ENCODE measurements at places on chromosomes 5 and 9.

DNA sequence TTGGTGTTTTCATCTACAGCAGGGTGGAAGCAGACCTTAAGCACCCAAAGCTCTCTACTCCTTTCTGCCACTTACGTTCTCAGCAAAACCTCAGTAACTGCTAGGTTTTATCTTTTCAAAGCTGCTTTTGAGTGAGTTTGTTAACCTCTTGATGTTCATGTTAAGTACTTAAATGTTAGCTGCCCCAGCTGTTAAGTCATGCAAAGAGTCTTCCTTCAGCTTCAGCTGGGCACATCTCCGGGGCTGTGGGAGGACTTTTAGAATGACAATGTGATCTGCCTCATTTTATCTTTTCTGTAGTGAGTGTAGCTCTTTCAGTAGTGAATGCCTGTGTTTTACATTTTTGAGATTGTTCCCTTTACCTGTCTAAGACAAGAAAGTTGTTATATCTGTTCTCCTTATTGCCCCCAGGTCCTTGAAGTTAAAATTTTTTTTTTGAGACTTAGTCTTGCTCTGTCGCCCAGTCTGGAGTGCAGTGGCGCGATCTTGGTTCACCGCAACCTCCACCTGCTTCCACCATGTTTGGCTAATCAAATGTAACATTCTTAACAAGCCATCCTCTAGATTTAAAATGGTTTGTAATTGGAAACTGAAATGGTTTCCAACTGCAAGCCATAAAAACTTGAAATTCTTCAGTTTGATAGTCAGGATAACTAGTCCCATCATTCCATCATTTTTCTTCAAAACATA lies 19.6 kb downstream of the KDM4C start:
- DNase-seq, result no peak

GRCh38 chr9:1761807-1762206 lies 253.3 kb upstream of the SMARCA2 start:
- DNase-seq, result no peak

GRCh38 chr9:126146254-126147145 lies 180.1 kb upstream of the MVB12B start:
- DNase-seq, result peak; percentile 5

- no peak for DNase-seq
Observed at GRCh38 chr5:95163079-95163478, 121.8 kb downstream of the MCTP1 start.
